GM23248 (cell line): ENCODE measurements at places on chromosomes 11 and 22. TPM values are rescaled to one million over a fixed set of nuclear protein-coding genes. Genes with fewer than 3 reads are reported as not detected.

The OTOG gene
- total RNA-seq: not detected in 2 replicates

The KMT5B gene
- 17.7 and 25.9 TPM in 2 replicates for total RNA-seq

The PACSIN3 gene
- 13.6 and 17.5 TPM in 2 replicates for total RNA-seq

The PNPLA5 gene
- total RNA-seq: not detected in 2 replicates

The OR10A2 gene
- not detected in 2 replicates for total RNA-seq

The CFL1 gene
- total RNA-seq: 1,045 and 1,312 TPM in 2 replicates

The GLYATL1 gene
- not detected in 2 replicates for total RNA-seq

The LARGE2 gene
- total RNA-seq: not detected in 2 replicates

The PTGDR2 gene
- total RNA-seq: not detected in 2 replicates

The POLR3H gene
- total RNA-seq: 16.8 and 21.2 TPM in 2 replicates

The C22orf31 gene
- total RNA-seq: not detected in 2 replicates

The MRGPRE gene
- total RNA-seq: not detected in 2 replicates

The DNAJB7 gene
- total RNA-seq: not detected in 2 replicates

The OR10S1 gene
- not detected in 2 replicates for total RNA-seq

The POU2AF2 gene
- not detected in 2 replicates for total RNA-seq

The P4HA3 gene
- total RNA-seq: 24.3 and 26.4 TPM in 2 replicates

The OR8K3 gene
- total RNA-seq: not detected in 2 replicates

The IFITM10 gene
- 1.6 and 67.4 TPM in 2 replicates for total RNA-seq

The FOLR3 gene
- 0.43 and 4.3 TPM in 2 replicates for total RNA-seq

The MUC5B gene
- not detected in 2 replicates for total RNA-seq

The MN1 gene
- total RNA-seq: 24.8 and 25.9 TPM in 2 replicates

The F2 gene
- not detected in 2 replicates for total RNA-seq

The PTPRJ gene
- total RNA-seq: 9.5 and 10.0 TPM in 2 replicates

The TH gene
- not detected in 2 replicates for total RNA-seq

The CELSR1 gene
- 0.38 and 0.54 TPM in 2 replicates for total RNA-seq

The ADM2 gene
- 11.4 and 15.2 TPM in 2 replicates for total RNA-seq

The TXN2 gene
- total RNA-seq: 24.0 and 33.1 TPM in 2 replicates

The RFPL1 gene
- not detected in 2 replicates for total RNA-seq

The CRYBA4 gene
- not detected in 2 replicates for total RNA-seq

The PIWIL4 gene
- total RNA-seq: 1.2 and 2.8 TPM in 2 replicates

The POU2F3 gene
- total RNA-seq: not detected in 2 replicates

The SNX32 gene
- total RNA-seq: not detected in 2 replicates

The SHANK2 gene
- total RNA-seq: 0.22 and 3.9 TPM in 2 replicates

The NAA40 gene
- 11.7 and 27.9 TPM in 2 replicates for total RNA-seq

The MYO18B gene
- not detected in 2 replicates for total RNA-seq

The MRGPRF gene
- 25.3 and 36.0 TPM in 2 replicates for total RNA-seq
